ENCODE measurements at places on chromosomes 12 and 14. TPM values are rescaled to one million over a fixed set of nuclear protein-coding genes. Genes with fewer than 3 reads are reported as not detected.

Gene PLCZ1
- total RNA-seq = 0.18 TPM

Gene CLEC14A
- total RNA-seq = 0.63 TPM

Gene TEAD4
- 18.9 TPM for total RNA-seq

Gene MSI1
- not detected for total RNA-seq

Gene METTL25
- 13.6 TPM for total RNA-seq

Gene AEBP2
- 17.9 TPM for total RNA-seq

Gene BICDL1
- 1.8 TPM for total RNA-seq

Gene TUBA1C
- 54.7 TPM for total RNA-seq

Gene KERA
- total RNA-seq = not detected

Gene MYL2
- total RNA-seq = not detected

Gene SAMD15
- total RNA-seq = 2.0 TPM

Data from fibroblast of the aortic adventitia (primary cell).